ENCODE measurements at places on chromosomes 2 and 18.

DNA sequence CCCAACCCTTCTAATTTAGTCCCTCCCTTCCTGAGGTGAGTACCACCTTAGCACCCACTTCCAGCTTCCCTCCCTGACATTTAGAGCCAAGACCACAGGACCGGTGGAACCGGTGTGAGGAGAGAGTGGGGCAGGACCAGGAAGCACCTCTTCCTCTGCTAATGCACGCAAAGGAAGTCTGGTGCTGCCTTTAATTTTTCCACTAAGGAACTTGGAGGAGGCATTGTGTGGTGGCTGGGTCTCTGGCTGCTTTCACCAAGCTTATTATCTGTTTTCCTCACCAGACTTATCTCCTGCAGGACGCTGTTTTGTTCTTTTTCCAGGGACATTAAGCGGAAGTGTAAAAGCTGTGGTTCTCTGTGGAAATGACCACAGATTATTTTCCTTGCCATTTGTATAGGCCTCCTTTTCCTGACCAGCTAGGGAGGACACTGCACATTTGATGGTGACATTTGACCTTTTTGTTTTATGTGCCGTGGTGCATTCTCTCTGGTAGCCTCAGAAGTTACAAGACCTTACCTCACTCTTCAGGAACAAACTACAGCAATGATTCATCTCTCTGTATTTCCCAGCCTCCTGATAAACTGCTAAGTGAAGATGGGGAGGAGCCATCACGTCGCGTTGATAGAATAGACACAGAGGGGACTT is 39.8 kb upstream of the SPTBN1 start:
- no peak for DNase-seq

- DNase-seq: no peak
These were observed 92.1 kb downstream of the GALR1 start for GRCh38 chr18:77341527-77342325.

GRCh38 chr2:100422320-100423055 is 5.0 kb upstream of the CHST10 start:
- no peak for DNase-seq

DNA sequence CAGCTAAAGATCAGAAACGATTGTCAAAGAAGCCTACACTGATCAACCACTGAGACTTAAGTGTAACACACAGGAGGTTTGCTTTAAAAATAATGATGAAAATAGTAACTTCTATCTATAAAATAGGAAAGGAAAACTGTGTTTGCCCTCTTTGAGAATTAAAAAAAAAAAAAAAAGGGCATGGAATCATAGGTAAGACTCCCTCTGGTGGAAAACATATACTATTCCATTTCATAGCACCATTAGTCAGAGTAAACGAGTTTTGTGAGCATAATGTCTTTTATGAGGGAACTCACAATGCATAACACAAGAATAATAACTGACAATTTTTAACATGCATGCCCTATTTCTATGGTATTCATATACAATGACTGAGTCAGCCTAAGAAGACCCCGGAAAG is 36.3 kb downstream of the SLC35F5 start:
- no peak for DNase-seq

DNA sequence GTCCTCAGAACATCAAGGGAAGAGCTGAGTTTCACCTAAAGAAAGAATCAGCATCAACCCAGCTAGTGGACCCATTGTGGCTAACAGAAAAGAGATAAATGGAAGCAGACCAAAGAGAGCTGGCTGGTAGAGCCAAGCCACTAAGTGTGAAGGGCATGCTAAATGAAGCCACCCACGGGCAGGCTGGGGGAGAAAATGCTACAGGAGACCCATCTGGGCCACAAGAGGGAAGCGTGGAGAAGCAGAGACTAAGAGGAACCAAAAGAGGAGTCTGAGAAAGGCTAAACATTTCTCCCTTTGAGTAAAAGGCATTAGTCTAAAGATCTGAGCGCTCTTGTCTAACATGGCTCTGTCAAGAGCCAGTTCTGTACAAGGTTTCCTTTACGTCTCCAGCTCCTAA is 15.8 kb downstream of the CWC22 start:
- no peak for DNase-seq

Data from activated CD4-positive, alpha-beta T cell treated with anti-CD3 and anti-CD28 coated beads, Interleukin-2, Interleukin-6, amounts not matched to agents 100 ng/mL and 50 ng/mL, durations not matched to agents 16 hours and 8 hours (primary cell).